ENCODE measurements at places on chromosomes 13 and 19.
A peak's percentile ranks its signal among the peaks of the same experiment; 100 is the strongest.

DNA sequence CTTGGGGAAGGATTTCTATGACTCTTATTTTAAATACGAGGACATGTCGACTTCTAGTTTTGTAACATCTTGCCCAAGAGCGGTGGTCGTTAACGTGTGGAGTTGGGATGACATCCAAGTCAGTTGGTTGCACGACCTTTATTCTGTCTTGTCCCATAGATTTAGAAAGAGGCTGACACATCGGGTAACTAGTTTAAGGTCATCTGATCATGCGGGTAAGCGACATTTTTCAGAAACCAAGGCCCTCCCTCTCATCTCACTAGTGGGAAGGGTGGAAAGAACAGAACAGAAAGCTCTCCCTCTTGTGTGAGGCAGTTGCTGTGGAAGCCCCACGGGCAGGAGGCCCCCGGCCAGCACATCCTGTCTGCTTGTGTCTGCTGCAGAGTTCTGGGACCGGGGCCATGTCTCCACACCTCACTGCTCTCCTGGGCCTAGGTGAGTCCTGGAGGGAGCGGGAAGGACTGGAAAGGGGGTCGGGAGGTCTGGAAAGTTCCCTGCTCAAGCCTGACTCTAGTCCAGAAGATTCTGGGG, at the start of gene LAIR2:
TSS of gene LAIR2 (plus strand) at position 314 of the 531 bp plus-strand sequence. CDS start at position 402, 88 bp downstream.
- no peak for DNase-seq

DNA sequence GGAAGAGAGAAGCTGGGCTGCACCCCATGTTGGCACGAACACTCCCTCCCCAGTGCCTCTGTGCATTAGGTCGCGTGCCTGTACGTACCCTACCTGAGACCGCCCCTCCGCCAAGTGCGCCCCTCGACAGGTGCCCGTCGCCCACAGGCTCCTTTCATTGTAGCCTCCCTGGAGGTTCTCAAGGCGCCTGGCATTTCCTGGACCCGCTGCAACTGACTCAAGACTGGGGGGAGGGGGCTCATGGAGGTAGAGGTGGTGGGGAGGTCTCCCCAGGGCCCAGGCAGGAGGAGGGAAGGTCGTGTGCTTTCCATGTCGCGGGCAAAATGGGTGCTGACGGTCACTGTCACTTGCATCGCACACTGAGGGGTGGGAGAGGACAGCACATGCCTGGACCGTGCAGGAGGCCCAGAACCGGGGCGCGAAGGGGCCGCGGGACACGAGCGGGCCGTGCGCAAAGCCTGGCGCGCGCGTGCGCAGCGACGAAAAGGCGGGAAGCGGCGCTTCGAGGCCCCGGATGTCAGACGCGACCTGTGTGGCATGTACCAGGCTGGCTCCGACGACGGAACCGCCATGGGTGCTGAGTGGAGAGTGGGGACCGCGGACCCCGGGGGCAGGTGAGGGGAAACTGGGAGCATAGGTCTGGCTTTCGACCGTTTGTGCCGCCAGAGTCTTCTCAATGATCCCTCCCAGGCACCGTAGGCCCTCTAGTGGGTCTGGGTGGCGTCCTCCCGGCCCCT, 16.5 kb downstream of the NFIX start:
- no peak for DNase-seq

DNA sequence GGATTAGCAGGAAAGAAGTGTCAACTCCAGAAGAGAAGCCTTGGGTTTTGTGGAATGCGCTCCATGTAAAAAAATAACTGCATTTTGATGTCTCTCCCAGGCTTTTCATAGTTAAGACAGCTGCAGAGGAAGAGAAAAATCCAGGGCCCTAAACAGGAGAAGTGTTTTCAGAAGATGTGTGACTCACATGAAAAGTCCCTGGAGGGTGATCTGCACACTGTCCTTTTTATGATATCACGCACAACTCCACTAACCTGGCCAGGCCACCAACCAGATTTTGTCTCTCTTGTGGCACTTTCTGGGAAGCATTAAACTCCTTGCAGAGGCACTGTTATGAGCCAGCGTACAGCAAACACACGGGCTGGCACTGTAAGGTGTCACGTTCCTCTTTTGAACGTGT, 267.3 kb downstream of the FGF9 start:
- no peak for DNase-seq

DNA sequence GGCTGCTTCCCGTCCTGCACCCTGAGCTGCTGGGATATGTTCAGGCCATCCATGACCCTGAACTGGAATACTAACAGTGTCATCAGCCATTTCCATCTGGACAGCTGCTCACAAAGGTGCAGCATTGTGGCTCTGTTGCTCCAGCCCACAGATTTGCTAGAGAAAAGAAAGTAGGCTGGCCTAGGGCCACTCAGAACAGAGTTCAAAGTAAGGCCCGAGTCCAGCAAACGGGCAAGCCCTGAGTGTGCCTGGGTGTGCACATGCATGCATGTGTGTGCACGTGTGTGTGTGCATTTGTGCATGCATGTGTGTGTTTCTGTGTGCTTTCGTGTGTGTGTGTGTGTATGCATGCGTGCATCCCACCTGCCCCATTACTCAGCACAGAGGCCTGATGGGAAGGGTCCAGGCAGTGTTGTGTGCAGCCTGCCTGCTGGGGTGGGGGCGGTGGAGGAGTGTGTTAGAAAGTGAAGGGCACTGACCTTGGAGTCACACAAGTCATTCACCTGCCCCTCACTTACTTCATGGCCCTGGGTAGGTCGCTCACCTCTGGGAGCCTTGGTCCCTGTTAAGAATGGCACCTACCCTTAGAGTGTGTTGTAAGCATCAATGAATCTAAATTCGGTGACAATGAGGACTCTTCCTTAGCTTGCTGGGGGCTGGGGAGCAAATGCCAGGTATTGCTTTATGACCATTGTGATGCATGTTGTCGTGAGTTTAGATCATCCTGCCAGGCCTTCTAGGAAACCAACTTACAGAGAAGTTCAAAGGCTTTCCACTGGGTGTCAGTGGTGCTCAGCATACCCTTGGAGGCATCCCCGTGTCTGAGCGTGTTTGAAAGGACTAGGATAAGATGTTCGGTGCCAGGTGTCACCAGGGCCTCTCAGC, 53.2 kb downstream of the GPR12 start:
- DNase-seq = peak; percentile 68

- no peak for DNase-seq
These were observed 423.5 kb downstream of the ZNF536 start for GRCh38 chr19:30795727-30796126.

DNA sequence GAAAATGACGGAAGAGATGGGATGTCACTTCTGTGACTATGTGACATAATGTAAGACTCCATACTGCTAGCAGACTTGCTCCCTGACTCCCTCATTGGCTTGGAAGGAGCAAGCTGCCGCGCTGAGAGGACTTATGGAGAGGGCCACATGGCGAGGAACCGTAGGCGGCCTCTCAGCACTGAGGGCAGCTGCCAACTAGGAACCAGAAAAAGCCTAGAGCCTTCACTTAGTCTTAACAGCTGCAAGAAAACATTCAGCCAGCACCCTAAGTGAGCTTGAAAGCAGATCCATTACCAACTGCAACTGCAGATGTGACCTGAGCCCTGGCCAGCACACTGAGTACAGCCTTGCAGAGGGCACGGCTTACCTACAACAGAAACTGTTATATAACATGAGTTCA, 33.9 kb downstream of the USP12 start:
- DNase-seq = no peak

GRCh38 chr19:33470686-33471085, 50.9 kb downstream of the PEPD start:
- DNase-seq = no peak

DNA sequence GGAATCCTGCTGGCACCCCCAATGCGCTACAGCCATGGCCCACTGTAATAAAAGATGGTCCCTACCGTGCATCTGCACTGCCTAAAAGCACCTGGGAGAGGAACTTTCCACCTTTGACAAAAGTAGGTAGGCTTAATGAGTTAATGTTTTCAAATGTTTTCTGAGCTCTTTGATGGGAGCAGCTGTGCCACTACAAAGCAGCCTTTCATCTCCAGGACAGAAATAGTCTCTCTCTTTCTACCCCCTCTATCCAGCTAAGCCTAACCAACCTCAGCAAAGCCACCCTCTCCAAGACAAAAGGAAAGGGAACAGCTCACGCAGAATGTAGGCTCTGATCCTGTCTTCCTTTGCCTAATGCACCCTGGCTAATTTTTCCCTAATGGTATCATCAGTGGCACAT, 560.2 kb downstream of the UQCRFS1 start:
- no peak for DNase-seq

DNA sequence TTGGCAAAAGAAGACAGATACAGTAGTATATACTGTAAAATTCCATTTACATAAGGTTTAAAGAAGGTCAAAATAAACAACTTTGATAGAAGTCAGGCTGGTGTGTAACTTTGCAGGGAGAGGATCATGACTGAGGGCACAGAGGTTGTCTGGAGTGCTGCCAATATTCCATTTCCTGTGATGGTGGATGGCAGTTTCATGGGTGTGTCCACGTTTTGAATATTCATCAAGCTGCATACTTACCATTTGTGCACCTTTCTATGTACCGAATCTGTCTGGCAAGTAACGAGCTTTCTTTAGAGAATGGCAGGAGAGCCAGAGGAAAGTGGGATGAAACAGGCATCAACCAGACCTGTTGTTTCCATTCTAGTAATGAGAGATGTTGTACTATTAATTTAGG, 420.5 kb upstream of the HTR2A start:
- no peak for DNase-seq

Data from activated CD8-positive, alpha-beta memory T cell treated with anti-CD3 and anti-CD28 coated beads for 24 hours (primary cell).